Lung (tissue), 17 donors: ENCODE measurements at places on chromosomes 11 and 22. TPM values are rescaled to one million over a fixed set of nuclear protein-coding genes. Genes with fewer than 3 reads are reported as not detected.

Gene KDELR3
- 8.2 TPM for polyA plus RNA-seq

Gene C11orf21
- polyA plus RNA-seq: 6.0 TPM

Gene RHOD
- 39.3 TPM for polyA plus RNA-seq

Gene PRR33
- 0.13 TPM for polyA plus RNA-seq

Gene STX5
- 19.8 TPM for polyA plus RNA-seq

Gene IL17REL
- 0.02 TPM for polyA plus RNA-seq

Gene CRYBB2
- 0.65 TPM for polyA plus RNA-seq

Gene UBQLN3
- polyA plus RNA-seq: 0.06 TPM

Gene FLRT1
- 0.02 TPM for polyA plus RNA-seq

Gene MYH9
- polyA plus RNA-seq: 184 TPM

Gene EHF
- 43.4 TPM for polyA plus RNA-seq

Gene FBLN1
- 82.7 TPM for polyA plus RNA-seq

Gene TSPAN32
- polyA plus RNA-seq: 6.8 TPM

Gene SCGB1D2
- polyA plus RNA-seq: not detected

Gene TRIM49
- not detected for polyA plus RNA-seq

Gene C11orf42
- not detected for polyA plus RNA-seq

Gene POU2AF1
- 3.1 TPM for polyA plus RNA-seq
